ENCODE measurements at places on chromosomes 3 and 15. TPM values are rescaled to one million over a fixed set of nuclear protein-coding genes. Genes with fewer than 3 reads are reported as not detected.

KBTBD8 gene
- total RNA-seq: 1.2 TPM

ERC2 gene
- total RNA-seq: 8.8 TPM

GOLGA6L7 gene
- not detected for total RNA-seq

IL17RB gene
- total RNA-seq: 2.4 TPM

PARP15 gene
- total RNA-seq: 1.9 TPM

NPAP1 gene
- total RNA-seq: 1.5 TPM

DNA sequence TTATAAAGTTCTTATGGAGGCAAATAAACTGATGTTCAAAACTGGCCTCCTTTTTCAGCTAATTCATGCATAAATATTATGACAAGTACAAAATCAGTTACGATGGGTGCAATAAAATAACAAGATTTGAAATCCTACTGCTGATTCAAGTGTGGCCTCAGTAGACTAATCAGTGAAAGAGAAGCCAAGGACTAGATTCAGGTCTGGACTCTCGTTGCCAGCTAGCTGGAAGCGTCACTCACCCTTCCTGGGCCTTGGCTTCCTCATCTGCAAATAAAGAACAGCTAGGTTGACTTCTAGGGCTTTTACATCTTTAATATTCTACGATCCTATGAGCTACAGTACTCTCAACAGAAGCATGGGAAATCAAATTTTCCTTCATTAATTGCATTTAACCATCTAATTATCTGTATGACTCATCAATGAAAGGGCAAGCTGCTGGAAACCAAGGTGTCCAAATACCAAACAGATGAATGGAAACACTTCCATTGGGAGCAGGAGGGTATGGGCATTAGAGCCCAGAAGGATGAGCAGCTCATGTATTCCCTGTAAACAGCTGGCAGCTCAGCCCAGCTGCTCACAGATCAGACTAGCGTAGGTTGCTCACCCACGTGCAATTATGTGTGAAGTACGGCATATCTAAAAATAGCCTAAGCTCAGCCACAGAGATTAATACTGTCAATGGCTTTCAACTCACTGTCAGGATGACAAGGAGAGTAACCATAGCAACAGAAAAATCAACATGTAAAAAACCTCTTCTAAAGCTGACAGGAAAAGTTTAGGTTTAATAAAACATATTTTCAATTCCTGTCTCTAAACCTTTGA, 294.8 kb downstream of the PLCL2 start:
- no peak for DNase-seq
- no peaks in the 10 kb centered on the region for H3K27me3 ChIP-seq
- H3K4me1 ChIP-seq: no peaks in the 10 kb centered on the region
- no peak overlapping the region for H3K27ac ChIP-seq

DNA sequence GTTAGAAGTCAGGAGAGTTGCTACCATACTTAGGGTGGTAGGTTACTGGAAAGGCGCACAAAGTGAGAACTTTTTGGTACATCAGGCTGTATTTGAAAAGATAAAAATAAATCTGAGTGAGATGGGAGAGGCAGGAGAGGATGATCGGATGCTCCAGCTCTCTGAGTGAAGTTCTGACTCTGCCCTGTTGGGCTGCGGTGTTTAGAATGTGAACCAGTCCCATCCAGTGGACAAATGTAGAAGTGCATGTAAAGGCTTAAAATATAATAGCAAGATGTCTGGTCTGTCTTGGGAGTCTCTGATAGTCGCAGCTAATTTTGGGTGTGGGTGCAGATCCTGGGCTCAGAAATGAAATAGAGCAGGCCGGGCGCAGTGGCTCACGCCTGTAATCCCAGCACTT, 30.4 kb downstream of the ACKR2 start:
- H3K27me3 ChIP-seq: no peaks in the 10 kb centered on the region
- no peaks in the 10 kb centered on the region for H3K36me3 ChIP-seq
- H3K4me1 ChIP-seq: peaks cover 5% of the 10 kb centered on the region
- H3K27ac ChIP-seq: no peak overlapping the region
- peak; percentile 32 for DNase-seq

DNA sequence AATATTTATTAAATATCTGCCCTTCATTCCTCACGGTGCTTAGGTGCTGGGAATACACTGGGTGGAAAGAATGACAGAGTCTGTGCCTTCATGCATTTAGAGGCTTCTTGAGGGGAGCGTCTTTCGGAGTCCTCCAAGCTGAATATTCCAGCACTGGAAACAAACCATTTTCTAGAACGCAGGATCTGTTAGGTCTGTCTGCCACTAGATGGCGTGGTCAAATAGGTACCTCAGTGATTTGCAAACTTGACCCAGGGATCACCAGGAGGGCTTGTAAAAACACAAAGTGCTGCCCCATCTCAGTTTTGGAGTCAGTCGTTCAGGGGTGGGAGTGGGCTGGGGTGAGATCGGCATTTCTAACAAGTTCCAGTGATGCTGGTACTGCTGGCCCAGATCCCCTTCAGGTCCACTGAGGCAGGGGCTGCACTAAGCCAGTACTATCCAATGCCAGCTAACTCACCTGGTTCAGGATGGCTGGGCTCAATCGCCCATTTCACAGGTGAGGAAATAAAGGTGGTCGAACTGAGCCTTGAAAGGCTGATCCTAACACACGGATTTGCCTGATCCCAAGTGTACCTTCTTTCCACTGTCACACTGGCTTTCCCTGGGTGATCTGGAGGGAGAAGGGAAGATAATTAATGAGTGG, 14.8 kb downstream of the ARNT2 start:
- H3K4me1 ChIP-seq: peaks cover 6% of the 10 kb centered on the region
- no peaks in the 10 kb centered on the region for H3K36me3 ChIP-seq
- no peak overlapping the region for H3K27ac ChIP-seq
- no peak overlapping the region for H3K4me3 ChIP-seq
- H3K27me3 ChIP-seq: no peaks in the 10 kb centered on the region
- peak; percentile 31 for DNase-seq

GRCh38 chr15:52021128-52021671, 2.2 kb downstream of the MAPK6 start:
- H3K36me3 ChIP-seq: no peaks in the 10 kb centered on the region
- peak overlapping the region; percentile 81 for H3K27ac ChIP-seq
- no peak overlapping the region for H3K4me3 ChIP-seq
- H3K4me1 ChIP-seq: peaks cover 24% of the 10 kb centered on the region

DNA sequence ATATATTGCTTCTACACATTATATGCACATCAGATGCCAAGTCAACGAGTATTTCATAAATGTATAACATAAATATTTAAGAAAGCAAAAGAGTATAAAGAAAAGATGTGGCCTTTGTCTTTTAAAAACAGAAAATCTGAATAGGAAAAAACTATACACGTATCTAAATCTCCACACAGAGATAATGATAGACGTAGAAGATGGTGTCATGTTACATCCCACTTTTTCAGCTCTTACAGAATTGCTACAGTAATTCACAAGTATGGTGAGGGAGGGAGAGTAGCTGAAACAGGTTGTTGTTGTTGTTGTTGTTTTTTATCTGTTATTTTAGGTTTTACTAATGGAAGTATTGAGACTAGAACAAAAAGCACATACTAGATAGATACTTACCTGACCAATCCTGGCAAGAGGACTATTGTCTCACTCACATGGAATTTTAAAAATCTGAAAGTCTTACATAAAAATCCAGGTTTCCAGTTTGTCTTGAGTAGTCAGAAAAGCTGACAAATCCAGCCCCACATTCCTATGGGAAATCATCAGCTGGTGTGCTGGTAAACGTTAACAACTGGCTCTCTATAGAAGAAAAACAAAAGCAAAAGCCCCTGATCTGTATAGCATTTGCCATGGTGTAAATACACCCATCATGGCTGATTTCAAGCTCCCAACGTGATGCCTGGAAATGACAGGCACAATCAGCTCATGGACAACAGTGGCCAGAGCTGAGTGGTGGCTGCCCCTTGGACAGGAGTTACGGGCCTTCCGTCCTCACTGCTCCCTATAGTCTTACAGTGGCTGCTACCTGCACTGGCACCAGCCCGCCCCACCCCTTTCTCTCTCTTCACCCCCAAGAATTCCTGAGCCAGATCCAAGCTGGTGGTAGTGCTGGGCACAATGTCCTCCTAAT, 47.4 kb upstream of the VGLL4 start:
- H3K36me3 ChIP-seq: no peaks in the 10 kb centered on the region
- H3K27me3 ChIP-seq: no peaks in the 10 kb centered on the region
- H3K4me1 ChIP-seq: peaks cover 10% of the 10 kb centered on the region

DNA sequence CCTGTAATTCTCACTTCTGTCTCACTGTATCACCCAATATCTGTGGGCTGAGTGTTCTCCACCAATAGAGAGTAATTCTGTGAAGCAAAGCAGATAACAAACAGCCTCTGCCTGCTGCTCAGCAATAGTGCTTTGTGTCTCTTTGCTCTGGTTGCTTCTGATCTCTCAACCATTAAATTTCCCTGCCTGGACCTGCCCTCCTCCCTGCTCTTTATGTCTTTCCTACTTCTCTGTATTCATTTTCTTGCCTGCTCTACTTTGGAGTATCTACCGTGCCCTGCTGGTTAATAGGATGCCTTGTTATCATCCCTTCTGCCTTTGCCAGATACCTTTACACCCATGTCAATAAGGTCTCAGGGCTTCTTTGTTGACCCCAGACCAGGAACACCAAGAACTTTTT, 102.9 kb upstream of the CGNL1 start:
- no peaks in the 10 kb centered on the region for H3K4me1 ChIP-seq
- peaks cover 4% of the 10 kb centered on the region for H3K36me3 ChIP-seq
- no peak overlapping the region for H3K4me3 ChIP-seq
- H3K27ac ChIP-seq: no peak overlapping the region

DNA sequence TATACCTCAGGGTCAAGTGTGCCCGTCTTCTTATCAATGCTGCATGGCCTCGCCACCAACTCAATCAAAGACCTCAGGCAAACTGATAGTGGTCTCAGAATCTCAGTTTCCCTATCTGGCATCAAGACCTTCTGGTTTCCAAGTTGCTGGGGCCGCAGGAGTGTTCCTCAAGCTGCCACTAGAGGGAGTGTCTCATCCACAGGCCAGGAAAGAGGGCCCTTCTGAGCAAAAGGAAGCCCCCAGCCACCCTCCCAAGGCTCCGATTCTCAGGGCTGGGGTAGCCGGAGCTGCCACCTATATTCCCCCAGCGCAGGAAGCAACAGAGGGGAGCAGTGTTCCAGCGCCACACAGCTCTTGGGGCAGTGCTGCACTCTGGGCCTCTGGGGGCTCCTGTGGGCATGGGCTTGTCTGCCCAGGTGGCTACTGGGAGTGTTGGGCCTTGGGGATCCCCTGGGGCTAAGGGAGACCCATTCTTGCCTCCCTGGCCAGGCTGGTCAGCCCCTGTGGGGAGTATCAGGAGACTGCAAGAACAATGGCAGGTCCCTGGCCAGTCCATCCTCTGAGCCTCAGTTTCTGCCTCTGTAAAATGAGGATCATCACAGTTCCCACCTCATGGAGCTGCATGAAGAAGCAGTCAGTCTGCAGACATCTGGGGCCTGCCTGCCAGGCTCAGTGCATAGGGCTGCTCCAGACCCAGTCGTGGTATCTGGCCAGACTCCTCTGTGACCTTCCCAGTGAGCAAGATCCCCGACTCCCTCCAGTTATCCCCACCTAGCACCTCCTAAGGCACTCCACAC, 23.4 kb upstream of the SEC13 start:
- H3K27me3 ChIP-seq: no peaks in the 10 kb centered on the region
- DNase-seq: peak; percentile 44
- H3K4me1 ChIP-seq: no peaks in the 10 kb centered on the region
- H3K4me3 ChIP-seq: no peak overlapping the region

- no peaks in the 10 kb centered on the region for H3K4me1 ChIP-seq
- no peaks in the 10 kb centered on the region for H3K27me3 ChIP-seq
- H3K36me3 ChIP-seq: peaks cover 55% of the 10 kb centered on the region
- no peak overlapping the region for H3K4me3 ChIP-seq
These were observed 79.5 kb upstream of the BLM start for GRCh38 chr15:90637693-90638092.

DNA sequence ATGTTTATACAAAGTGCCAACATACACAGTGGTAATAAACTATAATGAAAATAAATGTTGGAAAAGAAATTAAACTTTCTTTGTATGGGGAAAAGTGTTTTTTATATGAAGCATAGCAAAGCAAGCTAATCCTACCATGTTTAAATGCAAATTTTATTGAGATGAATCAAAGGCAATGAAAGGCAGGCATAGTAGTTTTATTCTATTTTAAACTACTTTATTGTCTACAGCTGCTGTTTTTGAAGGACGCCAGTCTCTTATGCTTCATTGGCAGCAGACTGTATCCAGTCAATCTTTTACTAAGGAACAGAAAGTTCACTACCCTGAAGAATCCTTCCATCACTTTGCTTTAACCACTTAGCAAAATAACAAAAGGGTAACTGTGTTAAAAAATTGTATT, 761.0 kb downstream of the ROBO2 start:
- DNase-seq: no peak
- H3K36me3 ChIP-seq: no peaks in the 10 kb centered on the region
- H3K4me1 ChIP-seq: no peaks in the 10 kb centered on the region

- no peaks in the 10 kb centered on the region for H3K4me1 ChIP-seq
- H3K27me3 ChIP-seq: no peaks in the 10 kb centered on the region
- DNase-seq: no peak
- H3K4me3 ChIP-seq: no peak overlapping the region
These were observed 282.6 kb upstream of the MCTP2 start for GRCh38 chr15:93948726-93949125.

DNA sequence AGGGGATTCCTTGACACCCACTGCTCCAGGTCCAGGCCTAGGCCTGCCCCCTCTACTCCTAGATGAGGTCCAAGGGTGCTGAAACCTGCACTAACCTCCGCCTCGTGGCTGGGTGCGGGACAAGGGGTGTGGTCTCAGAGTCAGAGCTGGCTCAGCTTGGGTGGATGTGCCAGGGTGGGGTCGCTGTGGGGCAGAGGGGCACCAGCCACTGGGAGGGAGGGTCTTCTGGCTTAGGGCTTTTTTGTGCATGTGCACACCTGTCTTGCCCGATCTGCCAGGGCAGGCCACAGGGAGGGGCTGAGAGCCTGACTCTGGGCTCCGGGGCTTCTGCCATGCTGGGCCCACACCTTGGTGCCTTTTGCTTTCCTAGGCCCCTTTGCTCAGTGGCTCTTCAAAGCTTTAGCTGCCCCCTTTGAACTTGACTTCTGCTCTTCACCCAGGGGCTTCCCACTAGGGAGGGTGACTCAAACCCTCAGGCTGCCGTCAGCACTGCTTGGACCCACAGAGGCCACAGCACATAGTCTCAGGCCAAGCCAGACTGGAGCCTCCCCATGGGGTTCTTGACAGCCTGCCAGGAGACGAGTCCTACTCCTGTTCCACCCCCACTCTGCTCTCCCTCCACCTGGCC, 73.0 kb downstream of the KLF13 start:
- DNase-seq: no peak
- no peaks in the 10 kb centered on the region for H3K36me3 ChIP-seq
- H3K27me3 ChIP-seq: no peaks in the 10 kb centered on the region
- H3K27ac ChIP-seq: no peak overlapping the region
- H3K4me1 ChIP-seq: peaks cover 11% of the 10 kb centered on the region

GRCh38 chr15:73051807-73052652, at the start of gene NEO1:
Gene NEO1, plus strand, starts transcription at chr15:73052463. Its CDS starts 213 bp downstream, at chr15:73052676.
- peaks cover 4% of the 10 kb centered on the region for H3K4me1 ChIP-seq
- peak within 1 kb of the TSS; percentile 96 for H3K4me3 ChIP-seq
- H3K27me3 ChIP-seq: no peaks in the 10 kb centered on the region
- no peaks in the 10 kb centered on the region for H3K36me3 ChIP-seq

- H3K27ac ChIP-seq: no peak overlapping the region
- DNase-seq: no peak
- H3K4me1 ChIP-seq: no peaks in the 10 kb centered on the region
- no peaks in the 10 kb centered on the region for H3K27me3 ChIP-seq
These were observed 303.0 kb downstream of the PLOD2 start for GRCh38 chr3:145857956-145858355.

- H3K27ac ChIP-seq: no peak overlapping the region
- H3K4me3 ChIP-seq: no peak overlapping the region
- no peaks in the 10 kb centered on the region for H3K4me1 ChIP-seq
- no peak for DNase-seq
- no peaks in the 10 kb centered on the region for H3K36me3 ChIP-seq
- H3K27me3 ChIP-seq: no peaks in the 10 kb centered on the region
These were observed 253.5 kb downstream of the CDIN1 start for GRCh38 chr15:36832774-36833463.

Measured in thyroid gland (tissue), 4 donors.